Activated CD4-positive, alpha-beta T cell treated with anti-CD3 and anti-CD28 coated beads, Interleukin-2, amount 50 U/mL, for 4 hours (primary cell): ENCODE measurements at places on chromosomes 16 and 17.

- no peak for DNase-seq
Observed at GRCh38 chr17:12591021-12591735, 74.5 kb upstream of the MYOCD start.

GRCh38 chr16:3511286-3512180 lies 10.7 kb downstream of the CLUAP1 start:
- no peak for DNase-seq

DNA sequence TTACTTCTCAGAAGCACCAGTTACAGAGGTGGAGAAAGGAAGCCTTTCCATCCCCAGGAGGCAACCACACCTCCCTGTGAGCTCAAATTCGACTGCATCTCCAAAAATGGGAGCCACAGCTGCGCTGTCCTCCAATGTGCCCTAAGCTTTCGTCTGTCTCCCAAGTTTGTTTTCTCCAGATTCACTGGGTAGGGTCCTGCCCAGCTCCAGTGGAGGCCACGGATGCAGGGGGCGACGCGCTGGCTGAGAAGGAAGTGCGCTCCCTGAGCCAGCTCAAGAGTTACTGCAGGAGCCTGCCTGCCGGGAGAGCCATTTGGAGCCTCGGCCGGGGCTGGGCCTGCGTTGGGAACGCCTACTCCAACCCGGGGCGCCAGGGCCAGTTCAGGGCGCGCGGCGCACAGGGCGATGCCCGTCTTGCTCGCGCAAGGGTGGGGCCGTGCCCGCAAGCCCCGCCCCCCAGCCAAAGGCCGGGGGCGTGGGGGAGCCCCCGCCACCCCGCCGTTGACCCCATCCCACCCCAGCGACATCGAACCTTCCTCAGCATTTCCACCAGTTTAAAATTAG lies 19.5 kb downstream of the SIAH1 start:
- peak; percentile 59 for DNase-seq

- DNase-seq: no peak
Observed at GRCh38 chr16:89242795-89243200, 25.3 kb downstream of the ZNF778 start.

DNA sequence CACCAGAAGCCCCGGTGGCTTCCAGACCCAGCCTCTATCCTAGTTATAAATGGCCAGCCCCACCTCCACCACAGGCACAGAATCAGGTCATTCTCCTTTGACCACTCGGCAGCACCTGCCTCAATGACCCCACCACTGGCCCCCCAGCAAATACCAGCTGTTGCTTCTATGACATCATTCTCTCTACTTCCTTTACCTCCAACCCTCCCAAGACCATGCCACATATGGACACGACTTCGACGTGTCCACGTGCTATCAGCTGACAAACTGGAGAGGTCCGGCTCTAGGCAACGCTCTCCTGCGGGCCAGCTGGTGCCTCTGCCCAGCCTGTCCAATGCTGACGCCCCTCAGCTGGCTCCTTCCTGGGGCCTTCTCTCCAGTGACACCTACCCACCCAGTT lies 5.9 kb downstream of the ALYREF start:
- DNase-seq: no peak

GRCh38 chr17:27199948-27200347 lies 94.0 kb upstream of the WSB1 start:
- DNase-seq: no peak
